Suppressor macrophage (primary cell): ENCODE measurements at places on chromosomes 7 and 10.
A peak's percentile ranks its signal among the peaks of the same experiment; 100 is the strongest.

DNA sequence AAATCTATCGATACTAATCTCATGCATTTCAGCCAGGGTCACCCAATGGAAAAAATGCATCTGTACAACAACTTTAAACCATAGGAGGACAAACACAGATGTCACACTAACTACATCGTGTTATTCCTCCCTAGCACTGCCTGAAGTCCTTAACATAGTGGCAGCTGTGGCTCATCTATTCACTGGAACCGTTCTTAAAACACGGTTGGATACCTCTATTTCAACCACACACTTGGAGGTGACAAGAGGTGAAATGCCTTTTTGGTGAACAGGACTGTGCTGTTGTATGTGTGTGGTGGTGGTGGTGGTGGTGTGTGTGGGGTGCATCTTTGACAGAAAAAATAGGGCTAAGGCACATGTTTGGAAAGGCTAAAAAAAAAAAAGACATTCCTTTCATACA lies 93.1 kb downstream of the NRP1 start:
- no peak for DNase-seq

DNA sequence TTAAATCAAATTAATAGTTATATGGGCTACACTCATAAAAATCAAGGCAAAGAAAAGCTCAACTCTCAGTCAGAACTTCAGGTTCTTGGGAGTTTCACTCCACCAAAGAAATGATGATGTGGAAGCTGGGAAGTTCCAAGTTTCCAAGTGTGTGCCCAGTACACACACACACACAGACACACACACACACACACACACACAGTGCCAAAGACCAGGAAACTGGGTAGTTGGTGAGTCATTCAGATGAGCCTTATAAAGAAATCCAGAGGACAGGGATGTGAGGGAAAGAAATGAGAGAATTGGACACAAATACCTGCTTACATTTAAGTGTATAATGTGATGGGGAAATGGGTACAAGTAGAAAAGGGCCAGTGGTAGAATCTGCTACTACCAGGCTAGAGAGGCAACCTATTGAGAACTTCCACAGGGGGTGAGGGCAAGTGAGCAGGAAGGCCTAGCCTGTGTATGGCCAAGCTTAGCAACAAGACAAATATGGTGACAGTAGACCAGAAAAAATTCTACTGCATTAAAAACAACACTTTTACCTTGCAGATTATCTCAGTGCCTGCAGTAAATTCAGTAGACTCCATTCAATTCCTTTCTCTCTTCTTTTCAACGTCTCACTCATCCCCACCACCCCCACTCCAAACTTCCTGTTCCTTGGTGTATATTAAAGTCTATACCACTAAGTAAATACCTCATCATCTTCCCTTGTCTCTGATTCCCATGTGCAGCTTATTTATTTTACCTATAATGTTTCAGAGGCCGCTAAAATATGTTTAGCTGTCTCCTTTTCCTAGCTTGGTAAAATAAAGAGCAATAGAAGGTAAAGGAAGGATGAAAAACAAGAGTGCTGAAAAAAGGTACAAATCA lies 95.0 kb downstream of the CABCOCO1 start:
- DNase-seq = peak; percentile 16

GRCh38 chr7:22858640-22859561 lies 36.3 kb upstream of the TOMM7 start:
- DNase-seq = no peak

DNA sequence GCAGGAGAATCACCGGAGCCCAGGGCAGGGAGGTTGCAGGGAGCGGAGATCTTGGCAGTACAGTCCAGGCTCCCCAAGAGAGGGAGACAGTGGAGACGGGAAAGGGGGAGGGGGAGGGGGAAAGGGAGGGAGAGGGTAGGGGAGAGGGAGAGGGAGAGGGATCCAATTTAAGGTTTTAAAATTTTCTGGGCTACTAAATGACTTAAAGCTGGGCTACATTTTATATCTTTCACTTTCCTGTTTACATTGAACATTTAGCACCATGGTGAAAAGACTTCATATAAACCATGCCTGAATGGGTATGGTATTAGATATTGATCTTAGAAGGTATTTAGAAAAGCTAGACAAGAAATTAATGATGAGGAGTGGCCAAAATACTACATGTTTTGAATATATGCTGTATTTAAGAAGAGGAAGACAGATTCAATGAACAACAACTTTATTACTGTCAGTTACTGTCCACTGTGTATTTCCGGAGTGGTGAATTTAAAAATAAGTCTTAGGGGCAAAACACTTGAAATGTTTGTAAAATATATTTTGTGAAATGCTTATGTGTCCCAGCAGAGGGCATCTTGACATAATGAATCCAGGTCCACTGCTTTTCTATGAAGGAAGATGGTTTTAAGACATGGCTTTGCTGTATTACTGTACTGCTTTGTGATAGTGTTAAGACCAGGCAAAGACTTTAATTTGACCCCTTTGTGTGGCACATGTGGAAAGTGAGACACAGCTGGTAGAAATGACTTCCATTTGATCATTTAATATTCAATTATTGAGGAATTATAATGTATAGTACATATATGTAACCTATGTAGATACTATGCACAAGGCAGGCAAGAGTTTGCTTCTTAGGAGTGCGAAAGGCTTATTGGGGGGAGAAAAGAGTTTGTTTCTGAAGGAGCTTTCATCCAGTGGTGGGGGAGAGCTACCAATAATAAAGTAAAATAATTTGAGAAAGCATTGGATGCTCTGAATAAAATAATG lies 52.8 kb downstream of the NRF1 start:
- peak; percentile 31 for DNase-seq

DNA sequence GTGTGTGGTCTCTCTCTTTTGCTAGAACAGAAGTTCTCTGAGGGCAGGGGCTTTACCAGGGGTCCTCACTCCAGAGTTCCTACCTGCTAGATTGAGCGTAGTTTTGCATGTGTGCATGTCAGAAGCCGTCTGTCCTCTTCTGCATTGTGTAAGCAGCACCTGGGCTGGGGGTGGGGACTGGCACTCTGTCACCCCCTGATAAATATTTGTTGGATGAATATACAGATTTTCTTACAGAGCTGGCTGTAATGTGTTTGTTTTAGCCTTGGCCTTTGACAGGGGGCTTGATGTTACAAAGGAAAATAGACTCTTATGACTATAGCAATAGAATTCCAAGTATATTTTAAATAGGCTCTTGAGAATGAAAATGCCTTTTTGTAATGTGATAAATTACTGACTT lies 46.6 kb downstream of the WDR37 start:
- DNase-seq = no peak

DNA sequence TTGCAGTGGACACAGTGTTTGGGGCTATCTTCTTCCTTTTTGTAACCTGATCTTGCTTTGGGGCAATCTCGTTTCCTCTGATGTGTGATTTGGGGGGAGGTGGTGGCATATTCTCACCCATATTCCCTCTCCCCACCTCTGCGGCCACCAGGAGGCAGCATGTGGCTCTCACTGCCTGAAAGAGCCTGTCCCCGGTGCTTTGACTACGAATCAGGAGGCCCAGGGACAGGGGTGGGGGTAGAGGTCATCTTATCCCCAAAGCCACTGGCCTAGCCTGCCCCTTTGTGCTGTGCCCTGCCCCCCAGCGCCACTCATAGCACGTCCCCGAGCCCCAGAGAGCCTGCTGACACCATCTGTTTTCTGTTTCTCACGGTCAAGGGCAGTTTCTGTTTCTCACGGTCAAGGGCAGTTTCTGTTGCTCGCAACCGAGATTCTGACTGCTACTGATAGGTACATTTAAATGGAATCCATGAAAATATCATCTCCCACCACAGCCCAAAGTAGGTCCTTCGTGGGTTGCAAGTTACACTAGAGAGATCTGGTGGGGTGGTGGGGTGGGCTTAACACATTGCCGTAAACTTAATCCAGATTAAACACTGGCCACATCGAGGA lies 28.2 kb downstream of the PHYH start:
- DNase-seq = peak; percentile 17

DNA sequence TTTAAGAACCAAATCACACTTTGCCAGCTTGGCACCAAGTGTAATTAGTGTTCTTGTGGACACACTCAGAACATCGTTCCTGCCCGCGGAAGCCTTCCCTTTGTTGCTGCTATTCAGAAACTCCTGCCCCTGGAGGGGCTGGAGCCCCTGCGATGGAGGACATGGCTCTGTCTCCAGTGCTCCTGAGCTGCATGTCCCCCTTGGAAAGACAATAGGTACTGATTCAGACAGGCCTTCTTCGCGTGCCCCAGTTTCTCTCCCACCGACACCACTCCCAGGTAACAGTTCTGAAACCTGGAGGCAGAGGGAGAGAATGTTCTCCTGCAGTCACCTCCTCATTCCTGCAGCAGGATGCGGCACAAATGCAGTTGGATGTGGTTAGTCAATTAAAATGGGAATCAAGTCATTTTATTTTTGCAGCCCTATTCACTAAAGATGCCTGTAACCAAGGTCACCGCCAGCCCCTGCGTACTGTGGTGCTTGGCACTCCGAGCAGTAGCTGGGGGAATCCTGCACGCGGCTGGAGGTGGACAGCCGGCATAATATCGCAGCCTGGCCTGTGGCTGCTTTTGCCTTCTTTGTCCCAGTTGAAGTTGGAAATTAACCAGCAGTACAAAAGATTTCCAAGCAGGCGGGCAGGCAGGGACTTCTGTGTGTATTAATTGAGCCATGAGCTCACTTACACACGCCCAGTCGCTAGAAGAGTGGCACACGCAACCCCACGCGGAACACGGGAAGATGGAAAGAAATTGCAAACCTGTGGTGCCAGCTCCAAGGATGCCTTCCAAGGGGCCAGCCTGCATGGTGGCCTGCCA lies 205.7 kb downstream of the EBF3 start:
- no peak for DNase-seq

DNA sequence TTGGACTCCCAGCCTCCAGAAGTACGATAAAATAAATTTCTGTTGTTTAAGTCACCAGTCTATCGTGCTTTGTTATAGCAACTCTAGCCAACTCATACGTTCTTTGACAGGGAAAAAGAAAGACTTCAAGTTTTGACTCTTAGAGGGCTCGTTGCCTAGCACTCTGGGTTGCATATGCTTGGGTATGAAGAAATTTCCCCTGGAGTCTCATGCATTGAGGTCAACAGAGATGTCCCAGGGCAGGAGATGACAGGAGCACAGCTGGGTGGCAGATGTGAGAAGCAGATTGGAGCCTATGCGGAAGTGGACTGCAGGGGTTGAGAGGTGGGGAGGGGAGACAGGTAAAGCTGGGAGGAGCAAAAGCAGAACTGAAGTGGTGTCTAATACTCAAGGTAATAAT lies 63.3 kb upstream of the JAZF1 start:
- DNase-seq = no peak

- no peak for DNase-seq
Measured at GRCh38 chr7:45884136-45884535, 4.2 kb upstream of the IGFBP1 start.

DNA sequence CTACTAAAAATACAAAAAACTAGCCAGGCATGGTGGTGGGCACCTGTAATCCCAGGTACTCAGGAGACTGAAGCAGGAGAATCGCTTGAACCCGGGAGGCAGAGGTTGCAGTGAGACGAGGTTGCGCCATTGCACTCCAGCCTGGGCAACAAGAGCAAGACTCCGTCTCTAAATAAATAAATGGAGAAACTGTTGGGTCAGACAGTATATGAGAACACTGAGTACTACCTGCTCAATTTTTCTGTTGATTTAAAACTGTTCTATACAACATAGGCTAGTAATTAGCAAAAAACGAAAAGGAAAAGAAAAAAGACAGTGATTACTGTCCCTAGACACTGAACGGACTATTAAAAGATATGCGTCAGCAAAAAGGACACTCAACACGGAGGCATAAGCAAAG lies 26.7 kb downstream of the GFRA1 start:
- DNase-seq = no peak

DNA sequence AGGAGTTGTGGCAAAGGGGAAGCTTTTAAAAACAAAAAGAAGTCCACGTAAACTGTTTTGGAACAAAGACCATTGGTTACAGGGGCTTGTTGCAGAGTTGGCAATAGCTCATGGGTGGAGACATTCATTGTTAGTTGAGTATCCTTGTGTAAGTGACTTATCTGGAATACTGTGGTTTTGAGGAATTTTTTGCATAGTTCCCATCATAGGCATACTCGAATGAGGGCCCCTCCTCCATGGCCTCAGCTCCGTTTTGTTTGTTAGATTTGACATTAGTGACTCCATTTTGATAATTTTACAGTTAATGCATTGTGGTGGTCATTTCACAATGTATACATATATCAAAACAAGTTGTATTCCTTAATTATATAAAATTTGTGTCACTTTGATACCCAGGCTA lies 12.8 kb upstream of the SMKR1 start:
- no peak for DNase-seq

DNA sequence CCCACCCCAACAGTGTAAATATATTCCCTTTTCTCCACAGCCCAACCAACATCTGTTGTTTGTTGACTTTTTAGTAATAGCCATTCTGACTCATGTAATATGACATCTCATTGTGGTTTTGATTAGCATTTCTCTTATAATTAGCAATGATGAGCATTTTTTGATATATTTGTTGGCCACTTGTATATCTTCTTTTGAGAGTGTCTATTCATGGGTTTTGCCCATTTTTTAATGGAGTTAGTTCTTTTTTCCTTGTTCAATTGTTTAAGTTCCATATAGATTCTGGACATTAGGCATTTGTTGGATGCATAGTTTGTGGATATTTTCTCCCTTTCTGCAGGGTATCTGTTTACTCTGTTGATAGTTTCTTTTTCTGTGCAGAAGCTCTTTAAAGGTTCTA lies 340.1 kb downstream of the NXPH1 start:
- no peak for DNase-seq

GRCh38 chr10:59687657-59688056 lies 22.0 kb downstream of the SLC16A9 start:
- DNase-seq = no peak

GRCh38 chr7:95793658-95794057 lies 21.3 kb downstream of the DYNC1I1 start:
- DNase-seq = no peak

- no peak for DNase-seq
Measured at GRCh38 chr10:5532618-5533097, 7.9 kb downstream of the CALML3 start.

DNA sequence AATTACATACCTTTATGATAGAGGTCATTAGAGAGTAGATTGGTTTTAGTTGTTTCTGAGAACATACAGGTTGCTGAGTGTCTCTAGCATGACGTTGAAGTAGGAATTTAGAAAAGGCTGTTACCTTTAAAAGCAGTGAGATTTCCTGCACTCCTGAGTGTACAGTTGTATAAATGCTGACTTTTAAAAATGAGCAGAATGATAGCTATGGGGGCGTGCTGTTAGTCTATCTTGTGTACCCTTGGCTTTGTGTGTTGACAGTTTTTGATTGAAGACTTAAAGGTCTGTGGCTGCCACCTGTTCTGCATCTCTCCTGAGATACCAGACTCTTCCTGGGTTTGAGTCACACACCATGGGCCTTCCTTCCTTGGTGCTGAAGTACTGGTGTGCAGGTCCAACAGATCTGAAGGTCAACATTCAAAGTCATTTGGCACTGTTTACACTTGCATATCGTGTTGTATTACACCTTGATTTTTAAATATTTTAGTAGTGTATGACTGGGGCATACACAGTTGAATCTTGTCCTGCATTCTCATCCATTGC lies 23.8 kb downstream of the DNAJB6 start:
- DNase-seq = no peak

- no peak for DNase-seq
Measured at GRCh38 chr7:77735457-77735856, 39.2 kb downstream of the RSBN1L start.
